ENCODE measurements at places on chromosomes 12 and 14.

DNA sequence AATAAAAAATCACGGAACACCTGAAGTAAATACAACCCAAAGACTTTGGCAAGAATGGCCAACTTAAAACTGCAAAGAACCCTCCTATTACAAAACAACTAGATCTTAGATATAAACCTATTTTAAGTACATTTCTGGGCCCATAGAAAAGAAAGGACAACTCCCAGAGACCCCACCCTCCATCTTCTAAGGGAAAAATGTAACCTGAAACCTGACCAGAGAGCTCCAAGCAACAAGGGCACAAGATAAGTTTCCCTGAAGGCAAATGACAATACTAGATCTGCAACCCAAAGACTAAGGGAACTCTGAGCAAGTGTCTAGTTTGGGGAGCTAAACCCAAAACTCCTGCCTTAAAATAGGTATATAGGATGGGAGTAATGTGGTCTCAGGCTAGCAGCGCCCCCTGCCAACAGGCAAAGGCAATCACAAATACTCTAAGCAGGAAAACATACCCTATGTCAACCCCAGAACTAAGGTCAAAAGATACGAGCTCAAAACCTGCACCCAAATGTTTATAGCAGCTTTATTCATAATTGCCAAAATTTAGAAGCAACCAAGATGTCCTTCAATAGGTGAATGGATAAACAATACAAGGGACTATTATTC is 218.9 kb downstream of the ITPR2 start:
- no peak overlapping the region for H3K27ac ChIP-seq
- peak; percentile 14 for DNase-seq
- H3K36me3 ChIP-seq: no peaks in the 10 kb centered on the region
- H3K27me3 ChIP-seq: no peaks in the 10 kb centered on the region
- H3K4me1 ChIP-seq: no peaks in the 10 kb centered on the region
- H3K4me3 ChIP-seq: no peak overlapping the region

DNA sequence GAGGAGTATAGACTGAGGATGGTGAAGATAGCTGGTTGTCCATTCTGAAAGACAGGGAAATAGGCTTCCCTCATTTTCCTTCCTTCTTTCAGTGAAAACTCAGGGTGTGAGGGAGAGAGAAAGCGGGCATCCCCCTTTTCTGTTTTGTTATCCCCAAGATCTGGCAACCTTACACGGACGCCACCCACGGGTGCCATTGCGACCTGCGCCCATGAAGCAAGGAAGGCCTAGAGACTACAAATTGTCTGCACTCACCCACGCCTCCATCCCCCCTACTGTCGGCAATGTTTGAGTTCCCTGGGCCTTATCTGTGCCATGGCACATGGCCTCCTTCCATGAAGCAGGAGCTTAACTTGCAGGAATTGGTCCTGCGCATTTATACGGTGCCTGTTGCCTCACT is 115.0 kb upstream of the IGF1 start:
- no peaks in the 10 kb centered on the region for H3K4me1 ChIP-seq
- no peak overlapping the region for H3K27ac ChIP-seq
- no peak for DNase-seq
- no peaks in the 10 kb centered on the region for H3K27me3 ChIP-seq
- H3K4me3 ChIP-seq: no peak overlapping the region

- no peaks in the 10 kb centered on the region for H3K27me3 ChIP-seq
- H3K27ac ChIP-seq: no peak overlapping the region
- no peak for DNase-seq
- no peaks in the 10 kb centered on the region for H3K36me3 ChIP-seq
- H3K4me1 ChIP-seq: no peaks in the 10 kb centered on the region
- no peak overlapping the region for H3K4me3 ChIP-seq
Observed at GRCh38 chr12:58372298-58372697, 430.9 kb downstream of the ATP23 start.

- no peaks in the 10 kb centered on the region for H3K4me1 ChIP-seq
- H3K27ac ChIP-seq: no peak overlapping the region
- no peaks in the 10 kb centered on the region for H3K36me3 ChIP-seq
- no peak for DNase-seq
Observed at GRCh38 chr14:29548948-29549370, 378.7 kb downstream of the PRKD1 start.

DNA sequence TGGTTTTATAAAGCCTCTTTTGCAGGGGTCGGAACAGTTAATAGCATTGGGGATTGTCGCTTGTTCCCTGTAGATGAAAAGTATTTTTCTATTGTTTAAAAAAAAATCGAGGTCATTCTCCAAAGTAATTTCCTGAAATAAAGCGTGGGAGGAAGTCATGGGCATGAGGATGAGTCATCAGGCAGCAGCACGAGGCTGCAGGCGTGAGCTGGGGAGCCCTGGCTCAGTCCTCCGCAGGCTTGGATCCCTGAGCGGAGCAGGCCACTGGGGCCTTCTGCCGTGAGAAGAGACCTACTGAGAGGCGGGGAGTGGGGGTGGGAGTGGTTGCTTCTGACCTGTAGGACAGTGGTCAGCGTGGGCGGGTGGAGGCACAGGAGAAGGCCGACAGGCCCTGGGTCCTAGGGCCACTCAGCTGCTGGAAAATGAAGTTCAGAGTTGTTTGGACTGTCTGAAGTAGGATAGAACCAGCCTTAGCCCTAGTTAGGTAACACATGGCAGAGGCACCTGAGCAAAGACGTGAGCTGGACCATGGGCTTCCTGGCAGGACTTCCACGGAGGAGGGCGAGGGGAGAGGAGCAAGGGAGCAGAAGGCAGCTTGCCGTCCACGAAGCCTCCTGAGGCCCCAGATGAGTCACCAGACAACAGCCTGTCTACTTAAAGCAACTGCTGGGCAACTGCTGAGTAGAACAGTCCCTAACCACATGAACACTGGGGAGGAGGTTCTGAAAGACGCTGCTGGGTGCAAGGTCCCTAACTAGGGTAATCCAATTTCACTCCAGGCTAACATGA is 21.1 kb upstream of the LGALS3 start:
- H3K27ac ChIP-seq: peak overlapping the region; percentile 93
- DNase-seq: peak; percentile 82
- no peaks in the 10 kb centered on the region for H3K27me3 ChIP-seq
- H3K36me3 ChIP-seq: no peaks in the 10 kb centered on the region
- H3K4me3 ChIP-seq: no peak overlapping the region

All from transverse colon (tissue), 4 donors.